NCI-H446 (cell line): ENCODE measurements at places on chromosomes 7 and 10.

GRCh38 chr7:94012746-94013145, 8.6 kb upstream of the BET1 start:
- no peak for DNase-seq

DNA sequence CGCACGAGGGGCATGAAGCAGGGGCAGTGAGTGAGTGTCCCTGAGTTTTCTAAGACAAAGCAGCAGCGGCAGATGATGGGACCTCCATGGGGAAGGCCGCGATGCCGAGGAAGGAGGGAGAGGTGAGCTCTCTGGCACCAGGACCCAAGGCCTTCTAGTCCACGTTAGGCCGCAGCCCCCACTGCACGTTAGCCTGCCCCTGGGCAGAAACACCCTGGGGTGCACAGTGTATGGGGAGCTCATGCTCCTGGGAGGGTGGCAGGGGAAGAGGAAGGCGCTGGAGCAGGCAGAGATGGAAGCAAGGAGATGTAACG, 97.3 kb upstream of the IKZF1 start:
- DNase-seq, result no peak

- peak; percentile 62 for DNase-seq
Measured at GRCh38 chr10:68332259-68333057, at the start of gene PBLD. Gene PBLD (minus strand): TSS chr10:68332928. CDS start chr10:68306844, 26,084 bp downstream.

- DNase-seq, result no peak
Measured at GRCh38 chr7:94005753-94006152, 1.6 kb upstream of the BET1 start.

DNA sequence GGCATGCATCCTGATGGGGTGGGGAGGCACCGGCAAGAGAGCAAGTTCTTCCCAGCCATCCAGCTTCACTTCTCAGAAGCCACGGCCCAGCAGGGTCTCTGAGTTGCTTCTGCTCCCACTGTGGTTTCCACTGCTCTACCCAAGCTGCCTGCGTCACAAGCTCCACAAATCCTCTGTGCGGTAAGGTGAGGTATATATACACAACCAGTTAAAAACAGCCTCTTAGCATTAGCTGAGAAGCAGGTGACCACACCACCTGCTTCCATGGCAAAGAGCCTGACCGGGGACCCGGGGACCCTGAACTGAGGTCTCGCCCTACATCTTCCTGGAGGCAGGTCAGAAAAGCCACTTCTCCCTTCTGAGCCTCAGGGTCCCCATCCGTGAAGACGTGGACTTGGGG, 46.9 kb upstream of the NPFFR1 start:
- DNase-seq, result no peak

GRCh38 chr10:44878706-44879530, 32.2 kb upstream of the TMEM72 start:
- peak; percentile 1 for DNase-seq

DNA sequence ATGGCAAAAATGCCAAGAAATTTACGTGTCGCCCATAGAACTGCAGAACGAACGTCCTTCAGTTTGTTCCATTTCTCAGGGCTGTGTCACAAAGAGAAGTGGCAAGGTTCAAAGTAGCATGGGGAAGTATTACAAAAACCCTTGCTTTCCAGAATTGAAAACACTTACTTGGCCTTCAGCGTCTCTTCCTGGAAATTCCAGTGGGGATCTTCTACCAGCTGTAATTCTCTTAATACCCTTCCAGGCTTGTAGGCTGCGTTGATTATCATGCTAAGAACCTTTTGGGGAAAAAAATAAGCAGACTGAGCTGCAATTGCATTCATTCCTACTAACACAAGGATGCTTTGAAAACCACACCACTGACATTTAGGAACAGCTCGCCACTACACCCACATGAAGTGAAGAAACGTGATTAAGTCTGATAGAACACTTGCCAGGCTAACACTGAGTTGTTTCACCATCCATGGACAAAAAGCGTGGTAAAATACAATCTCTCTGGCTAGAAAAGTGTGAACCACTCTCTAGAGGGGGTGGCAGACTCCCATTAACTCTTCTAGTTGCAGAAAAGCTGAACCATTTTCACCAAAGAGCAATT, 222.3 kb downstream of the SFMBT2 start:
- DNase-seq, result no peak

DNA sequence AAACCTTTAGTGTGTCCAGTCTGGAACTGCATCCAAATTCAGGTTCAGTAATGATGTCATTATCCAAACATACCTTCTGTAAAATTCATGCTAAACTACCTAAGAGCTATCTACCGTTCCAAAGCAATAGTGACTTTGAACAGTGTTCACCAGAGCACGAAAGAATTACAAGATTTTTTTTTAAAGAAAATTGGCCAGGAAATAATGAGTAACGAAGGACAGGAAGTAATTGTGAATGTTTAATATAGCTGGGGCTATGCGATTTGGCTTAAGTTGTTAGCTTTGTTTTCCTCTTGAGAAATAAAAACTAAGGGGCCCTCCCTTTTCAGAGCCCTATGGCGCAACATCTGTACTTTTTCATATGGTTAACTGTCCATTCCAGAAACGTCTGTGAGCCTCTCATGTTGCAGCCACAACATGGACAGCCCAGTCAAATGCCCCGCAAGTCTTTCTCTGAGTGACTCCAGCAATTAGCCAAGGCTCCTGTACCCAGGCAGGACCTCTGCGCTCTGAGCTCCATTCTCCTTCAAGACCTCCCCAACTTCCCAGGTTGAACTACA, 694 bp upstream of the FAS start:
- no peak for DNase-seq

- no peak for DNase-seq
Measured at GRCh38 chr10:111082102-111082975, 5.5 kb downstream of the ADRA2A start.

DNA sequence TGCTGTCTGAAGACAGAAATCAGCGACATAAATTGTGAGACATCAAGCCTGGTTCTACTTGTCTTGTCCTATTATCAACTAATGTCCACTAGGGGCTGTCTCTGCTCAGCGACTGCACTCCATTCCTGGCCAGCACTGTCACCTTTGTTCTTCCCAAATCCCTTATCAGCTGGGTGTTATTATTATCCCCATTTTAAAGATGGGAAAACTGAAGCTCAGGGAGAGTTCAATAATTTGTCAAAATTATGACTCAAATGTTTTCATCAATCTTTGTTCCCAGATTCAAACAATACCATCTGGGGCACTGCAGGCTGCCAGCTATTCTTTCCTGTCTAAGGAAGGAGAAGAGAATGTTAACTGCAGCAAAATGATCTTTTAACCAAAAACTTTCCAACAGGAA, 431.6 kb upstream of the NFE2L3 start:
- DNase-seq, result peak; percentile 19

- DNase-seq, result no peak
Measured at GRCh38 chr10:69640196-69640980, 10.3 kb downstream of the FAM241B start.

- DNase-seq, result no peak
Measured at GRCh38 chr10:109906316-109906715, 17.0 kb downstream of the XPNPEP1 start.

DNA sequence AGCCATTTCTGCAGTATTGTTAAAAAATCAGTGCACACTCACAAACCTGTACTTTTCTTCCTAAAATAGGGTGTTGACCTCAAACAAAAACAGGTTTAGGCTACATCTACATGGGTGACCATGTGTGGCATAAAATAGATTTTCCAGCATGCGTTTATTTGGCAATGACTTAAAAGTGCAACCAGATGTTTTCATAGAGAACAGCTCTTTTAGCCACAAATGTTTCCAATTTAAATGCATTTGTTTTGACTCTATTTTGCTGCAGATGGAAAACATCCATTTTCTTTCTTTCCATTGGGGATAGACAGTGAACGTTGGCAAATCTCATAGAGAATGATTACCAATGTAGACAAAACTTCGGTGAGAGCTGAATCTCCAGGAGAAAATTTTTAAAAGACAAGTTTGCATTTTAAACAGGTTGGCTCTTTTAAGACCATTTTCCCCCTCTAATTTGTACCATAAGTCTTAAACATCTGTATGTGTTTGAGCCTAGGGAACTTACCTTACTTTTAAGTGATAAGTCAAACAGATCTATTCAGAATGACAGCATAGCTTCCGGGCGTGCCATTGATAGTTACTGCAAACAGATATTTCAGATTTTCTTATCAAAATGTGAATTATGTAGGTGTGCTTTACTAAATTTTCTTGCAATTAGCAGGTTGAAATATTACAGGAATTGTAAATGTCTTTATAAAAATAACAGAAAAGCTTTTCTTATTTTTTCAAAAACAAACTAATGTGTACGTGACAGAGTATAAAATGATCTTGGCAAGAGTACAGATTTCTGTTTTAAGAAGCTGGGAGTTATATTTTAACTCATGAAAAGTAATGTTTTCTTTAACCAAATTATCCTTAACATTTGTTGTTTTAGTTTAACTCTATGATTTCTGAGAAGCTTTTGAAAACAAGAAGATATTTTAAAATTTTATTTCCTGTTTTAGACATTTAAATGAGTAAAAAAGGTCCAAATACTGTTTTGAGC, 144.9 kb downstream of the HGF start:
- no peak for DNase-seq

- DNase-seq, result no peak
Measured at GRCh38 chr10:116691635-116692034, 50.7 kb downstream of the HSPA12A start.
